Thoracic aorta (tissue), 2 donors: ENCODE measurements at places on chromosomes 3 and 15. TPM values are rescaled to one million over a fixed set of nuclear protein-coding genes. Genes with fewer than 3 reads are reported as not detected.

DNA sequence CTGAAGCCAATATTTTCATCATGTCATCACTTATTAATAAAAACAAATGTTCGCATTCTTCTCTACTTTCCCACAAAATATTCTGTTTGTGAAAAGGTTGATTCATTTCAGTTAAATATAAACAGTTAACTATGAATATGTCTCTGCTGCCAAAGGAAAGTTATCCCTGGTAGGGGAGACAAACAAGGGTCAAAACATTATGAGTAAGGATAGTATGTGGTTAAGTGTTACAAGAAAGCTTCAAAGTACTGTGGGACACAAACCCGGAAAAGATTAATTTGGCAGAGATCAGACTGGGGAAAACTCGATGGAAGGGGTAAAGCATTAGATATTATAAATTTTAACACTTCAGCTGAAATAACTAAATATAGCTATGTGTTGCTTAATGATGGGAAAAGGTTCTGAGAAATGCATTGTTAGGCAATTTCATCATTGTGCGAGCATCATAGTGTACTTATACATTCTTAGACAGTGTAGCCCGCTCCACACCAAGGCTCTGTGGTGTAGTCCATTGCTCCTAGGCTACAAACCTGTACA is 436.5 kb upstream of the TBL1XR1 start:
- no peak overlapping the region for H3K4me3 ChIP-seq
- H3K4me1 ChIP-seq: no peaks in the 10 kb centered on the region
- no peak for DNase-seq
- H3K27me3 ChIP-seq: no peaks in the 10 kb centered on the region
- no peaks in the 10 kb centered on the region for H3K36me3 ChIP-seq

DNA sequence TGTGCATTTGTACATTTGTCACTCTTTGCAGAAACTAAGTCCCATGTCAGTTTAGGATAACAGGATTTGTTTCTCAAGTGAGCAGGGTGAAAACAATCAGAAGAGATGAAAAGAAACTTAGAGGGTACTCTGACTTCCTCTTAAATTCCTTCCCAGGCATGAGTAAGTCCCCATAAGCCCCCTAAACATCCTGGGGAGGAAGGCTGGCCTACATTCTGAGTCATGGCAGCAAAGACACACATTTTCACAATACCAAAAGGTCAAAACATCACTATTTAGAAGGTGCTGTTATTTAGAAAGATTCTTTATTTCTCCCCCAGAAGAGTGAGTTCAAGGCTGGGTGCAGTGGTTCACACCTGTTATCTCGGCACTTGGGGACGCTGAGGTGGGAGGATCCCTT is 7.6 kb upstream of the FOXP1 start:
- no peaks in the 10 kb centered on the region for H3K27me3 ChIP-seq
- no peaks in the 10 kb centered on the region for H3K36me3 ChIP-seq
- H3K27ac ChIP-seq: no peak overlapping the region
- H3K4me1 ChIP-seq: peaks cover 3% of the 10 kb centered on the region
- DNase-seq: no peak

DNA sequence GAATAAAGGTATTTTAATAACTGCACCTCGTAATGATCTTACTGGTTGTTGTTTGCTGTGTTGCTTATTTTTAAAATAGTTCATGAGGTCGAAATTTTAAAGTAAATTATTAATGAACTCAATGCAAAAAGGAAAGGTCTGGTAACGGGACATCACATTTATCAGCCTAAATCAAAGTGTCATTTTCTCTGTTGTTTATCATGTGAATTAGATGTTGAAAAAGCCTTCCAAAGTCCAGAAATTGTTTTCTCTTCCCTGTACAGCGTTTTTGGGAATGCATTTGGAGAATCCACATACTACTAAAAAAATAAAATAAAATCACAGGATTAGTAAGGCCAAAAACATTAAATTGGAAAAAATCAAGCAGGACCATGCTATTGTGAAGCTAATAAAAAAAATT is 339.2 kb upstream of the NECTIN3 start:
- no peaks in the 10 kb centered on the region for H3K36me3 ChIP-seq
- H3K27me3 ChIP-seq: no peaks in the 10 kb centered on the region
- DNase-seq: no peak
- H3K27ac ChIP-seq: no peak overlapping the region
- H3K4me1 ChIP-seq: no peaks in the 10 kb centered on the region

DNA sequence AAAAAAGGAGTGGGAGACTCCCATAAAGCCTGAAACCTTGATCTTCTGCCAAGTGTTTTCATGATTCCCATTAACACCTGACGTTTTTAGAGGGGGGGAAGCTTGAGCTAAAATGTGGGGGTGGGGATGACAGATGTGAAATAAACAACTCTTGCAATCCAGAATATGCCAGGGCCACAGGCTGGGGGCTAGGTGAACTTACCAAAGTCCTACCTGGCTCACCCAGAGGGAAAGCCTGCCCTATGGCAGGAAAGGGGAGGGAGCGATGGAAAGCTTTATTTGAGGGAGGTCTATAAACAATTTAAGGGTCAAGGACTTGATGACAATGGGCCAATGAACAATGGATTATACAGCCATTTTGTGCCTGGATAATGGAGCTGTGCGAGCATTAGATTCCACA is 108.3 kb downstream of the LRIG1 start:
- H3K4me1 ChIP-seq: peaks cover 35% of the 10 kb centered on the region
- no peak for DNase-seq
- peak overlapping the region; percentile 75 for H3K27ac ChIP-seq
- H3K36me3 ChIP-seq: no peaks in the 10 kb centered on the region

DNA sequence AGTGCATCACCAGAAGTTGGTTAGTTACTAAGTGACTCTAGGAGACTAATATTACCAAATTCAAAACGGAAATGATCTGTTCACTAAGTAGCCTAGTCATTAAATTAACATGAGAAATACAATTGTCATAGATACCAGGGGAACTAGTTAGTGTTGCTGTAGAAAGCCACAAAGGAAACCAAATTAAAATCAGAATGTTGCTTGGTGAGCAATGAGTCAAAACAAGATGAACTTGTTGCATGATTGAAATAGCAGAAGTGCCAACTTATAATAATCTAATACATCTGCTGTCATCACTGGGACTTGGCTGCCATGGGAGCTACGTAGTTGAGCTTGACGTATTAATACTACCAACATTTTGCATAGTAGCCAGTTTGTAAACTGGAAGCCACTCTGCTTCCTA is 458.1 kb downstream of the DIPK2A start:
- H3K27ac ChIP-seq: no peak overlapping the region
- no peak overlapping the region for H3K4me3 ChIP-seq
- no peaks in the 10 kb centered on the region for H3K4me1 ChIP-seq
- H3K27me3 ChIP-seq: no peaks in the 10 kb centered on the region
- no peak for DNase-seq
- no peaks in the 10 kb centered on the region for H3K36me3 ChIP-seq

- no peak overlapping the region for H3K4me3 ChIP-seq
- DNase-seq: no peak
- H3K36me3 ChIP-seq: no peaks in the 10 kb centered on the region
- no peak overlapping the region for H3K27ac ChIP-seq
- H3K27me3 ChIP-seq: no peaks in the 10 kb centered on the region
These were observed 165.6 kb downstream of the UBE2E2 start for GRCh38 chr3:23368731-23369130.

DNA sequence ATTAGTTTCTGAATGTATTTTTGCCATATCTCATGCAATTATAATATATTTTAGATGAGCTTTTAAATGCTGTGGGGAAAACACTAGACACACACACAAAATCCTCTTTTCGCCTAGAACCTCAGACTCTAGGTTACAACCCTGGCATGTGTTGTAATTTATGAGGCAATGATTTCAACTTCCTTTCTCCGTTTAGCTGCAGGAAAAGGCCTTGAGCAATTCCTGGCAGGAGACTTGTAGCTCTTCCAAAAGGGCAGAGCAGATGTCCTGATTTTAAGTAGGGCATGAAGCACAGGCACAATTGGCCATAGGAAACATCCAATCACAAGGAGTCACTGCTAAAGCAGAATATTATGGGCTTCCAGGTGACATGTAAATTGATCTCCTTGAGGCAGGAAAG is 82.0 kb downstream of the GPR156 start:
- H3K4me3 ChIP-seq: no peak overlapping the region
- H3K36me3 ChIP-seq: no peaks in the 10 kb centered on the region
- no peaks in the 10 kb centered on the region for H3K27me3 ChIP-seq
- DNase-seq: no peak
- H3K27ac ChIP-seq: no peak overlapping the region

DNA sequence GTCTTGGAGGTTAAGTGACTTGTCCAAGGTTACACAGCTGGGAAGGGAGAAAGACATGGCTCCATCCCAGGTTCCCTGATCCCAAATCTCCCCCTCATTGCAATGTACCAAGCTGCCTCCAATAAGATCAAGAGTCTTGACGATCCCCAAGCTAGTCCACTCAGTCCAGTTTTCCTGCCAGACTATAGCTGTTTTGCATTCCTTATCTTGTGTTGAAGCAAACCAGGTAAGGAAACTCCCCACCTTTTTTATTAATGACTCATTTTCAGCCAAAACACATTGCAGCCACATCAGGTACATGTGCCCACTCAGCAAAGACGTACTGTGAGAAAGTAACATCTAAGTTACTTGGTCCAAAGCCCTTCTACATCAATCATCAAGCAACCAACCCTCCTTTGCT is 41.9 kb downstream of the LIPC start:
- H3K27me3 ChIP-seq: no peaks in the 10 kb centered on the region
- H3K4me1 ChIP-seq: peaks cover 25% of the 10 kb centered on the region
- H3K27ac ChIP-seq: no peak overlapping the region
- no peak overlapping the region for H3K4me3 ChIP-seq
- no peaks in the 10 kb centered on the region for H3K36me3 ChIP-seq
- no peak for DNase-seq

- no peak overlapping the region for H3K27ac ChIP-seq
- no peaks in the 10 kb centered on the region for H3K4me1 ChIP-seq
- H3K36me3 ChIP-seq: no peaks in the 10 kb centered on the region
- DNase-seq: no peak
- H3K4me3 ChIP-seq: no peak overlapping the region
These were observed 45.8 kb upstream of the FSIP1 start for GRCh38 chr15:39828374-39828931.

GRCh38 chr3:148607491-148607890 is 90.2 kb upstream of the AGTR1 start:
- DNase-seq: no peak
- H3K27me3 ChIP-seq: no peaks in the 10 kb centered on the region
- H3K4me3 ChIP-seq: no peak overlapping the region
- H3K36me3 ChIP-seq: no peaks in the 10 kb centered on the region
- peaks cover 14% of the 10 kb centered on the region for H3K4me1 ChIP-seq

GRCh38 chr3:150760431-150761200 is 2.4 kb downstream of the SIAH2 start:
- peak overlapping the region; percentile 94 for H3K27ac ChIP-seq
- no peaks in the 10 kb centered on the region for H3K27me3 ChIP-seq
- H3K4me3 ChIP-seq: peak overlapping the region; percentile 84

- no peaks in the 10 kb centered on the region for H3K36me3 ChIP-seq
- no peaks in the 10 kb centered on the region for H3K27me3 ChIP-seq
- no peak overlapping the region for H3K27ac ChIP-seq
- no peak for DNase-seq
These were observed 96.5 kb upstream of the LMCD1 start for GRCh38 chr3:8405144-8405543.

DNA sequence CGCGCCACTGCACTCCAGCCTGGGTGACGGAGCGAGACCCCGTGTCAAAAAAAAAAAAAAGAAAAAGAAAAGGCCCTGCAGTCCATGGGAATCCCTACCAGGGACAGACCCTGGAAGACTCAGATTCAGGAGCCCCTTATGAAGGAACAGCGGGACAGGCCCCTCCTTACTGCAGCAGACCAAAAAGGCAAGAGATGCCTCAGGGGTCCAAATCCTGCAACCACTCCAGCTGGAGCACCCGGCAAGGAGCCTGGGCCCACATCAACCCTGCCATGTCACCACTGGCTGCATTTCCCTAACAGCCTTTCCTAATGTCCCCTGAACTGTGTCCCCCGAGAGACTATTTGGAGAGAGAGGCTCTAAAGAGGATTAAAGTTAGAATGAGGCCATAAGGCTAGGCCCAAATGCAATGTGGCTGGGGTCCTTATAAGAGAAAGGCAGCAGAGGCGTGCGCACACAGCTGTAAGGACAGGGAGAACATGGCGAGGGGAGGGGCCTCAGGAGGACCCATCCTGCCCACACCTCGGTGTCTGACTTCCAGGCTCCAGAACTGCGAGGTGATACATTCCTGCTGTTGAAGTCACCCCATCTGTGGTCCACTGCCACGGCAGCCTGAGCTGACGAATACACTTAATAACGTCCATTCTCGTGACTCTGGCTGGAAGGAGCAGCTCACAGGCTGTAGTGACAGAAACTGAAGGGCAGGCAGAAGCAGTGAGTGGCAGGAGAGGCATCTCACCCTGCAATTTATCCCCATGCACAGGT is 78.1 kb downstream of the ATP10A start:
- H3K27me3 ChIP-seq: no peaks in the 10 kb centered on the region
- peak overlapping the region; percentile 65 for H3K27ac ChIP-seq
- H3K4me3 ChIP-seq: no peak overlapping the region

- peaks cover 55% of the 10 kb centered on the region for H3K4me1 ChIP-seq
- no peaks in the 10 kb centered on the region for H3K27me3 ChIP-seq
- H3K27ac ChIP-seq: no peak overlapping the region
- no peak overlapping the region for H3K4me3 ChIP-seq
- DNase-seq: no peak
These were observed 13.1 kb downstream of the ARIH1 start for GRCh38 chr15:72487070-72487797.

DNA sequence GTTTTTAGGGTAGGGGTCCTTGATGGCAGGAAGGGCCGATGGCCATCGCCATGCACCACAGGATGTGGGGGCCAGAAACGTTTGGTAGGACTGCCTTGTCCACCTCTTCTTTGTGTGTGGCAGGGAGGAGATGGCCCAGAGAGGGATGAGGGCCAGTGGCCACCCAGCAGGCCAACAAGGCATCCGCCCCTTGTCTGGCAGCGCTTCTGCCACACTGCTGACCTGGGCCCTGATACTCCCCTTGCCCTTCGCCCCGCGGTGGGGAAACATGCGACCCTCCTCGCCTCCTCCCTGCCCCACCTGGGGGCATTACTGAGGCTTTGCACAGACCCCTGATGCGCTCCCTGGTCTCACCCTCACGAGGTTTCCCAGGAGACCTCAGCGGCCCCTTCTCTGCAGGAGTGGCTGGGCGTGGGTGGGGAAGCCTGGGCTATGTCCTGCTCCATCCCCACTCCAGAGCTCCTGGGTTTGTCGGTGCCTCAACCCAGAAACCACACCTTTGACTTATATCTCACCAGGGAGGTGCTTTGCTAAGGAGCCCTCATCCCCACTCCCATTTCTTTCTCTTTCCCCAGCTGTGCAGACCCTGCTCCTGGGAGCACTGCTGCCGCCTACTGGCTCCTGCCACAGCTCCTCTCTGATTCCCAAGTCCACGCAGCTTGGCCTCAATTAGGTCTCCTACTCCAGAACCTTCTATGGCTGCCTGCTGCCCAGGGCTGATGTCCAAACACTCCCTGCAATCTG is 38.7 kb downstream of the FEM1B start:
- DNase-seq: no peak
- H3K4me1 ChIP-seq: peaks cover 3% of the 10 kb centered on the region
- no peak overlapping the region for H3K4me3 ChIP-seq
- H3K27me3 ChIP-seq: no peaks in the 10 kb centered on the region

GRCh38 chr3:40939741-40940130 is 259.6 kb upstream of the CTNNB1 start:
- peaks cover 8% of the 10 kb centered on the region for H3K4me1 ChIP-seq
- no peak overlapping the region for H3K4me3 ChIP-seq
- peak overlapping the region; percentile 11 for H3K27ac ChIP-seq
- no peak for DNase-seq
- H3K36me3 ChIP-seq: no peaks in the 10 kb centered on the region

The RAF1 gene
- 183 TPM for total RNA-seq

The SAXO2 gene
- not detected for total RNA-seq

The ARGFX gene
- total RNA-seq: not detected

The MCF2L2 gene
- 1.5 TPM for total RNA-seq

The GOLGA6L1 gene
- not detected for total RNA-seq

The CMTM8 gene
- total RNA-seq: not detected
